Activated T-helper 2 cell treated with anti-CD3 and anti-CD28 coated beads, Interferon-gamma antibody, Interleukin-2, Interleukin-4, amounts not matched to agents 10 μg/mL and 5 μg/mL and 100 μg/mL, durations not matched to agents 14 hours and 24 hours and 36 hours (primary cell): ENCODE measurements at places on chromosomes 4 and X.

GRCh38 chrX:132480581-132481203, 8.1 kb downstream of the MBNL3 start:
- peak overlapping the region; percentile 92 for H3K27ac ChIP-seq
- no peaks in the 10 kb centered on the region for H3K36me3 ChIP-seq
- H3K4me3 ChIP-seq = peak overlapping the region; percentile 76
- no peaks in the 10 kb centered on the region for H3K27me3 ChIP-seq
- peak; percentile 16 for DNase-seq

DNA sequence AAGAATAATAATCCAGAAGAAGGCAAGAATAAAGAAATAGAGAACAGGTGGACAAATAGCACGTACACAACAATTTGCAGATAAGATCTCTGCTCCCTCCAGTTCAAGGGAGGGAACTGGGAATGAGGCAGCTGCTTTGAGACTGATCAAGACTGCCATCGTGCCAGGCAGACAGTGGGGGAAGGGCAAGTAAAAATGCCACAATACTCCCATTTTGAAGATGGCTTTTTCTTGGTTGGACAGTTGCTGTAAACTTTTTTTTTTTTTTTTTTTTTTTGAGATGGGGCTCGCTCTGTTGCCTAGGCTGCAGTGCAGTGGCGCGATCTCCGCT, 17.2 kb downstream of the USP11 start:
- H3K27me3 ChIP-seq = no peaks in the 10 kb centered on the region
- peaks cover 19% of the 10 kb centered on the region for H3K4me1 ChIP-seq
- no peak for DNase-seq
- H3K27ac ChIP-seq = peak overlapping the region; percentile 87
- H3K4me3 ChIP-seq = no peak overlapping the region

GRCh38 chr4:110119880-110120279, 78.5 kb downstream of the ELOVL6 start:
- DNase-seq = no peak
- H3K27me3 ChIP-seq = no peaks in the 10 kb centered on the region

DNA sequence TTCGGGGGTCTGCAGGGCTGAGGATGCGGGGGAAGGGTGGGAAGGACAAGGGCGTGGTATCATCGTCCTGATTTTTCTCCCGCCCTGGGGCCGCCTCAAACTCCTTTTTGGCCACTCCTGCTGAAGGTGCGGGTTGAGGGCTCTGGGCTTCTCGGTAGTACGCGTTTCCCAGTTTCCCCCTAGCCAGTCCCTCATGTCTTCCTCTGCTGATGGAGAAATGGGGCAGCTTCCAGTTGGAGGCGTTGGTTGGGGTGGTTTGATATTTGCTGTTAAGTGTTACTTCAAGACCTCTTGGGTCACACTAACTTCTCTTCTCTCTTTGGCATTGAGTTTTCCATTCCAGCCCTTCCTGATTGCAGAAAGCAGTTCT, 482 bp downstream of the GSTCD start:
- no peaks in the 10 kb centered on the region for H3K27me3 ChIP-seq
- H3K27ac ChIP-seq = peak overlapping the region; percentile 83
- DNase-seq = no peak
- H3K36me3 ChIP-seq = peaks cover 7% of the 10 kb centered on the region
- H3K4me1 ChIP-seq = peaks cover 26% of the 10 kb centered on the region

- no peak for DNase-seq
- peaks cover 5% of the 10 kb centered on the region for H3K36me3 ChIP-seq
- no peaks in the 10 kb centered on the region for H3K27me3 ChIP-seq
- peak overlapping the region; percentile 86 for H3K4me3 ChIP-seq
Measured at GRCh38 chr4:39030725-39031124, 1.5 kb downstream of the TMEM156 start.

DNA sequence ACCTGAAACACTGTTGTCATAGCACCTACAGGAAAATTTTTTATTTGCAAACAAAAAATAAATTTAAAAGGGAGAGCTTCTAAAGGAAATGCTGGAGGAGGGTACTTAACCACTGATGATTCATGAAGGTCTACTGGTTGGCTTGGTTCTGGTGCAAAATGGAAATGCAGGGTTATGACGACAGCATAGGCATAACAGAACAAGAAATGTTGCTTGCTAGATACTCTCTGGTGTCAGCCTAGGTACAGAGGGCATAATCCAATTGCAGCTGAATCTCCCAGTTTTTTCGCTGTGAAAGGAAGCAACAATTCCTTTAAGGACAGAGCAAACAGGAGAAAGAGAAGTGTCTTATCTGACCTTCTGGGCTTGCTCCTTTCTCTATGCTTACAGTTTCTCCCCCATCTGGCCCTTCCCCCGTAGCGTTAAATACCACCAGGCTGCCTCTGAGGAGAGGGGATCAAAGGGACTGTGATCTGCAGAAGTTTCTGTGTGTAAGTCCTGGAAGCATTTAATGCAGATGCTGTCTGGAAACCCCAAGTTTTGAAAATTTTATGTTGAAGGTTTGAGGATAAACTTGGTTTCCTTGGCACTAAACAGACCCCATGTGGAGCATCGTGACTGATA, 23.7 kb upstream of the CASK start:
- peaks cover 2% of the 10 kb centered on the region for H3K4me1 ChIP-seq
- H3K27me3 ChIP-seq = no peaks in the 10 kb centered on the region
- no peak overlapping the region for H3K4me3 ChIP-seq
- H3K36me3 ChIP-seq = no peaks in the 10 kb centered on the region
- no peak overlapping the region for H3K27ac ChIP-seq

GRCh38 chr4:150501983-150502382, 80.0 kb upstream of the MAB21L2 start:
- DNase-seq = no peak
- H3K4me1 ChIP-seq = no peaks in the 10 kb centered on the region
- no peak overlapping the region for H3K4me3 ChIP-seq
- H3K27ac ChIP-seq = no peak overlapping the region
